ENCODE measurements at places on chromosomes 13 and 19.

GRCh38 chr13:59367467-59367866 is 796.3 kb downstream of the DIAPH3 start:
- no peak for DNase-seq

DNA sequence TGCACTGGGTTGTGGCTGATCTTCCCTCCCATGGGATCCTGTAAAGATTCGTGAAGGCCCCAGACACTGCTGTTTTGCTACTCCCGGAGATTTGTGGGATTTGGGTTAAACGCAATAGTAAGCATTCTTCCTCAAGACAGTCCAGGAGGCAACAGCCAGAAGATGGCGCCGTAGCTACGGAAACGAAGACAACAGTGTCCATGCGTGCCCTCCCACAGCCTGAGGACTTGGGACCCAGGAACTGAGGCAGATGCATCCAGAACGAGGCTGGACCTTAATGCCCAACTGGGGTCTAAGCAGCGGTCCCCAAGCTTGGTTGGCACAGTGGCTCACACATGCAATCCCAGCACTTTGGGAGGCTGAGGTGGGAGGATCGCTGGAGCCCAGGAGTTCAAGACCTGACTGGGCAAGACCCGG is 57.6 kb upstream of the ZNF507 start:
- DNase-seq = no peak

DNA sequence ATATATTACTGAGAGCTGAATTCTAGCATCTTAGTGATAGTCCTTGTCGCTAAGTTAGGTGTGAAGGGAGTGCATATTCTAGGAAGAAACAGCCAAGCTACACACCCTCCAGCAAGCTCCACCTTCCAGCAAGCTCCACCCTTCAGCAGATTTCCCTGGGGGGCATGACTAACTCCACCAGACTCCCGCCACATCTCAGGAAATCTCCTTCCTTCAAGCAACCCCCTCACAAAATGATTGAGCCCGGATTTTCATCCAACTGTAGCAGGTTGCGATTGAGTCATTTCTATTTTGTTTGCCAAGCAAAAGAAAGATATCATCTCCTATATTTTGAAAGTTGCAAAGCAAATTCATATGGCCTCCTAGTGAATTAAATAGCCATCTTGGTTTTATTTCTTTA is 162.1 kb upstream of the TMTC4 start:
- DNase-seq = no peak

GRCh38 chr19:31516756-31517155 is 167.5 kb upstream of the TSHZ3 start:
- DNase-seq = no peak

- no peak for DNase-seq
Observed at GRCh38 chr19:3658004-3658869, 31.6 kb upstream of the CACTIN start.

GRCh38 chr19:38437917-38438316 is 4.4 kb downstream of the RYR1 start:
- no peak for DNase-seq

Data from stimulated activated CD4-positive, alpha-beta T cell treated with anti-CD3 and anti-CD28 coated beads, Interleukin-4, amount 100 ng/mL, for 4 hours (primary cell).